ENCODE measurements at places on chromosomes 6 and 20.

GRCh38 chr6:27135087-27135657 is 112.3 kb upstream of the PRSS16 start:
- DNase-seq = no peak

GRCh38 chr6:94215552-94215951 is 796.2 kb upstream of the EPHA7 start:
- no peak for DNase-seq

GRCh38 chr6:33040157-33040556 is 30.8 kb upstream of the HLA-DOA start:
- DNase-seq = no peak

DNA sequence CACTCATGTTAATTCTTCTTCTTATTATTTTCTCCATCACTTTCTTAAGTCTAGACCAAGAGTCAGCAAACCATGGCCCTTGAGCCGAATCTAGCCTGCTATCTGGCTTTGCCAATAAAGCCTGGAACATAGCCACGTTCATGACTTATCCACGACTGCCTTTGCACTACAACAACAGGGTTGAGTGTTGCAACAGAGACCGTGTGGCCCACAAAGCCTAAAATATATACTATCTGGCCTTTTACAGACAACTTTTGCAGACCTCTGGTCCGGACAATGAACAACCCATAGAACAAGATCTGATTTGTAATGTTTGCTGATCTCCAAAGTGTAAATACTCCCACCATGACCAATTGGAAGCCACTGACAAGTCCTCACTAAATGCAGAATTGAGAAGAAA is 140.5 kb upstream of the CDYL start:
- DNase-seq = no peak

GRCh38 chr6:139965393-139965792 is 590.9 kb upstream of the CITED2 start:
- no peak for DNase-seq

GRCh38 chr20:42678895-42679294 is 510.8 kb downstream of the PTPRT start:
- no peak for DNase-seq

DNA sequence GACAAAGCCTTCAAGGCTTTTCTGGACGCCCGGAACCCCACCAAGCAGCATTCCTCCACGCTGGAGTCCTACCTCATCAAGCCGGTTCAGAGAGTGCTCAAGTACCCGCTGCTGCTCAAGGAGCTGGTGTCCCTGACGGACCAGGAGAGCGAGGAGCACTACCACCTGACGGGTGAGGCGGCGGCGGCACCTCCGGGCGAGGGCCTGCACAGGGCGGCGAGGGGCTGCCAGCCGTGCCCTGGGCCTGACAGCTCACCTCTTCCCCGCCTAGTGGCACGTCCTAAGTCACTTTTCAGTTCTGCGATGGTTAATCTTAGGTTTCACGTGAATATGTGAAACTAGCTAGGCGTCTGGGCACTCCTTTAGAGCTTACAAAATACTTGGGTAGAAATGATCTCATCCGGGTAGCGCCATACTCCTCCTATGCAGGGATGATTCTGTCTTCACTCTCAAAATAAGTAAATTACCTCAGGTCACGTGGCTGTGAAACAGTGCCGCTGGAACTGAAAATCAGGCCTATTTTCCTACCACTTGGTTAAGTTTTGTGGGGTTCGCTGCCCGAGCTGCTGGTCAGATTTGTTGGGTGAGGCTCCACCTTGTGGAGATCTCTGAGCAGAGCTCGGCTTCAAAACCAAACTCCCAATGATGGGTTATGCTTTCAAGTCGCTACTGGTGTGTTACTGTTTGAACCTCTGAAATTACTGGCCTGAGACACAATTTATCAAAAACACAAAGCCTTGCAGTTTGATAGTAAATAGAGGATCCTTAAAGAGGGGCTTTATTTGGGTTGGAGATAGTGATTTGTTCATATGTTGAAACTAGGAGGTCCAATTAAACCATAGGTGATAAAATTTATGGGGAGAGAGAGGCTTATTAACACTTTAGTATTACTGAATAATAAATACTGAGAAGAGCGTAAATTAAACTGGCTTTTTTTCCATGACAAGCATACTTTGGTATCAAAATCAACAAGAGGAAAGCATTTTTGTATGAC is 15.5 kb upstream of the CLDN20 start:
- peak; percentile 27 for DNase-seq

DNA sequence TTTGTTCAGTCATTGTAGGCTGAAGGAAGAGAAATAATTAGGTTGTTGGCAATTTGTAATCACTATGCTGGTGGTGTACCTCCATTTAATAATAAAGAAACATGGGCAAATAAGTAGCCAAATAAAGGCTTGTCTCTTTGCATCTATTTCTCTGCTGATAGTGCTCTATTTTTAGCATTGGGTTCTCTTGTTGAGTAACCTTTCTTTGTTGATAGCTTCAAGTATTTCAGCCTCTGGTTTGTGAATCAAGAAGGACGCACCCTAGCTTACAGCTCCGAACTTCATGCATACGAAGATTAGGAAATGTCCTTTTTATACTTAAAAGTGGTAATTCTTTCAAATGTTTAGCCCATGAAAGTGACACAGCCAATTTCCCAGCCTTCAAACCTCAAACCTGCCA is 2.6 kb downstream of the PPP1R14C start:
- DNase-seq = no peak
